ENCODE measurements at places on chromosomes 16 and 17. TPM values are rescaled to one million over a fixed set of nuclear protein-coding genes. Genes with fewer than 3 reads are reported as not detected.

DNA sequence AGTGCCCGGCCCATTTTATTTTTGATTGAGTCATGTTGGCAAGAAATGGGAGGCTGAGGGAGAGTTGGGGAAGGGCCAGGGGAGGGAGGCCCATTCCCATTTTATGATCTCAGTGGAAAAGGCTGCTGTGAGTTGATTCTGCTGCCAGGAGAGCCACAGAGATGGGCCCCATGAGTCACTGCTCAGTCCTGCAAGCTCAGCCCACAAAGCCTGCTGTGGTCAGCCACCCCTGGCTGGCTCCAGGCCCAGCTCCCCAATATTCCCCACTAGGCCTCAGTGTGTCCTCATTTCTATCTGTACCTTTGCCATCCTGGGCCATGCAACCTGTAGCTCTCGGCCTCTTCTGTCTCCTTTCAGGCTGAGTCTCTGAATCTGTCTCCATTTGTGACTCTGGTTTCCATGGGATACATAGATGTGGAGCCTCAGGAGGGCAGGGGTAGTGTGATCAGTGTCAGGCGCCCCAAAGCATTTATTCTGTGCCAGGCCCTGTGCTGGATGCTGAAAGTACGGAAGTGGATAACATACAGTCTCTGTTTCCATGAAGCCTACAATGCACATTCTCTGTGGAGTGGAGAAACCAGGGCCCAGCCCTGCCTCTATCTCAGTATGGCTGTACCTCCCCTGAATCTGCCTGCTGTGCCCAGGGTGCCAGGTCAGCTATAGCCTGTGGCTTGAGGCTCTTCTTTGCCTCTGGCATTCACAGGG is 1.9 kb upstream of the PLEKHG4 start:
- H3K4me3 ChIP-seq = no peak overlapping the region
- H3K4me1 ChIP-seq = no peaks in the 10 kb centered on the region
- no peaks in the 10 kb centered on the region for H3K36me3 ChIP-seq

GRCh38 chr16:17277981-17278381 is 192.8 kb downstream of the XYLT1 start:
- no peaks in the 10 kb centered on the region for H3K36me3 ChIP-seq
- H3K4me1 ChIP-seq = peaks cover 9% of the 10 kb centered on the region
- no peaks in the 10 kb centered on the region for H3K27me3 ChIP-seq
- H3K27ac ChIP-seq = no peak overlapping the region
- DNase-seq = no peak

DNA sequence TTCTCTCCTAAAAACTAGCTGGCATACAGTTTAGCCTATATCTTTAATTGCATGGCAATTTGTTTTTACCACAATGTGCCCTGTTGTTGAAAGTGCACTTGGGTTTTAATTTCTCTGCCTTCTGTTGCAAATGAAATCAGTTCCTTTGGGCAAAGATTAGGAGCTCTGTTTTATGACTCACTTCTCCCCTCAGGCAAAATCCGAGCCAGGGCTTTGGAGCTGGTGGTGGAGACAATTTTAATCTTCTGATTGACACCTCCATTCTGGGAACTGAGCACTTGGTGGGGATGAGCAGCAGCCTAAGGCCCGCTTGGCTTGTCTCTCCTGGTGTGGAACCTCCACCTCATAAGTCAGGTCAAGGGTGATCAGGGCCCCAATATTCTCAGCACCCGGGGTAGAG is 13.3 kb upstream of the MYH8 start:
- H3K27me3 ChIP-seq = no peaks in the 10 kb centered on the region
- H3K4me3 ChIP-seq = no peak overlapping the region
- H3K27ac ChIP-seq = no peak overlapping the region
- no peaks in the 10 kb centered on the region for H3K4me1 ChIP-seq
- H3K36me3 ChIP-seq = no peaks in the 10 kb centered on the region

DNA sequence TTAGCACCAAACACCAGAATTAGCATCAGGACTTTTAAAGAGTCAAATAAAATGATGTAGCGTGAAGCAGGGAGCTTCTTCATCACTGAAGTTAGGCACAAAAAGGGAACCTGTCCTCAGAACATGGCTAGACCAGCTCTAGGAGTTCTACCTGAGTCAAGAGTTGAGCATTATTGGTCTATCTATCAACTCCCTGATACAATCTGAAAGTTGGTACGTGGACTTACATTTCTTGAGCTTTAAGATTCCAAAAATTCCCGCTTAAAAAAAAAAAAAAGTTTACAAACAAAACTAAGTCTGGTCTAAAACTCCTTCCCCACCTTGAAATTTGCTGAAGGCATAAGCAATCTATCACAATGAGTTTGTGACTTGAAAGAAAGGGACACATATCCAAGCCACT is 12.3 kb downstream of the TLE7 start:
- H3K27ac ChIP-seq = no peak overlapping the region
- no peaks in the 10 kb centered on the region for H3K27me3 ChIP-seq
- no peaks in the 10 kb centered on the region for H3K36me3 ChIP-seq
- no peak overlapping the region for H3K4me3 ChIP-seq

- no peaks in the 10 kb centered on the region for H3K27me3 ChIP-seq
- H3K27ac ChIP-seq = no peak overlapping the region
- no peak for DNase-seq
These were observed 100.4 kb downstream of the STX8 start for GRCh38 chr17:9475101-9475658.

GRCh38 chr16:11576427-11577289 is 10.1 kb downstream of the LITAF start:
- H3K27me3 ChIP-seq = no peaks in the 10 kb centered on the region
- H3K36me3 ChIP-seq = no peaks in the 10 kb centered on the region
- no peak overlapping the region for H3K4me3 ChIP-seq
- H3K27ac ChIP-seq = peak overlapping the region; percentile 76
- H3K4me1 ChIP-seq = peaks cover 83% of the 10 kb centered on the region

DNA sequence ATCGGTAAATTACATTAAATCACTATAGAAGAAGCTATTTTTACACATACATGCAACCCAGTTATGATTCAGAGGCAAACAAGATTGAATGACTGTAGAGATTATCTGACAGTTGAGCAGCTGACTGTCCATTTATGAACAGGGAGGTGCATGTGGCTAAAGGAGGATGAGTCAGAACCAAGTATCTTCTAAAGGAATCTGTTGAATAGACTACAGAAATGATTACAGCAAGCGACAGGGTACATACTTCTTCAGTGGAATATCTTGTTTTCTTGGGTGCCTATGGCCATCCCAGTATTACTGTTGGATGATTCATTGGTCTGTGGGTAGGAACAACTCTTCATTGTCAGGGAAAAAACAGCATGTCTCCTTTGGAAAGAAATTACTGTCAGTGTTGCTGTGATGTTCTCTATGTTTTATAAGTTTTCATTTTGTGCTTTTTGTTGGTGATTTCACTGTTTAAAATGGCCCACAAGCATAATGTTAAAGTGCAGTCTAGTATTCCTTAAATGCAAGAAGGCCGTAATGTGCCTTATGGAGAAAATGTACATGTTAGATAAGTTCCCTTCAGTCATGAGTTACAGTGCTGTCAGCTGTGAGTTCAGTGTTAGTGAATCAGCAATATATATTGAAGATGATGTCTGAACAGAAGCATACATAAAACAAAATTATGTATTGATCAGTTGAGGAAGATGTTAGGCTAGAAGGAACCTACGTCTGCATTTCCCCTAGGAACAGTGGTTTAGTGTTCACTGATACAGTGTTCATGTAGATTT is 27.0 kb downstream of the CBFB start:
- no peaks in the 10 kb centered on the region for H3K27me3 ChIP-seq
- no peaks in the 10 kb centered on the region for H3K36me3 ChIP-seq
- DNase-seq = no peak
- no peak overlapping the region for H3K4me3 ChIP-seq
- no peak overlapping the region for H3K27ac ChIP-seq

GRCh38 chr17:74353446-74354060 is 8.1 kb downstream of the BTBD17 start:
- no peaks in the 10 kb centered on the region for H3K36me3 ChIP-seq
- no peak for DNase-seq
- H3K27ac ChIP-seq = no peak overlapping the region
- H3K4me3 ChIP-seq = no peak overlapping the region
- peaks cover 8% of the 10 kb centered on the region for H3K4me1 ChIP-seq

- no peaks in the 10 kb centered on the region for H3K36me3 ChIP-seq
- peak overlapping the region; percentile 74 for H3K27ac ChIP-seq
- peak overlapping the region; percentile 2 for H3K4me3 ChIP-seq
- DNase-seq = no peak
- H3K27me3 ChIP-seq = no peaks in the 10 kb centered on the region
These were observed 4.1 kb downstream of the PRCD start for GRCh38 chr17:76543826-76544545.

DNA sequence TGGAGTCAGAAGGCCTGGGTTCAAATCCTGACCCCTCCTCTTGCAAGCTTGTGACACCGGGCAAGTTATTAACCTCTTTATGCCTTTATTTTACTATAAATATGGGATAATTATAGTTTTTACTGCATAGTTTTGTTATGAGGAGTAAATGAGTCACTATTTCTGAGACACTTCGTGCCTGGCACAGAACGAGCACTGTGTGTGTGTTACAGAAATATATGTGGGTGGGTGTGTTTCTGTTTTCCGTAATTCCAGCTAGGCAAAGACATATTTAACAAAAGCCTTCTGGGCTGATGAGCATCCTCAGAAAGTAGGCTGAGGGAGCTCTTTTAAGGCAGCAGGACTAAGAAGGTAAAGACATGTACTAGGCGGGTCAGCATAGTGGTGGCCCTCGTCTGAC is 417.9 kb downstream of the MAF start:
- no peak overlapping the region for H3K4me3 ChIP-seq
- H3K4me1 ChIP-seq = no peaks in the 10 kb centered on the region
- H3K27me3 ChIP-seq = no peaks in the 10 kb centered on the region
- no peaks in the 10 kb centered on the region for H3K36me3 ChIP-seq

DNA sequence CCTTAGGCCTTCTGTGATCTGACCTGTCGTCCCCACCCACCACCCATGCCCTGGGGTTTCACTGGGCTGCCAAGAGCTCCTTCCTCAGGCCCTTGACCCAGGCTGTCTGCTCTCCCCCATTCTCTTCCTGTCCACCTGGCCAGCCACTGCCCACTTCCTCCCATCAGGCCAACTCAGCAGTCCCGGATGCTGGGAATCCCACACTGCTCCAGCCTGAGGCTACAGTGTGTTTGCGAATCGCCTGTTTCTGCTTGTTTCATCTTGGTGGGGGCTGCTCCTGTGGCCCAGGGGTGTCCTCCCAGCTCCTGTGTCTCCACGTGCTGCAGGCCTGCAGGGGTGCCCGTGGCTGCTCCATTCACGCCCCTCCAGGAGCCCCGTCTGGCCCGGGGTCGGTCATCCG is 839 bp upstream of the METRN start:
- no peaks in the 10 kb centered on the region for H3K36me3 ChIP-seq
- H3K4me1 ChIP-seq = peaks cover 68% of the 10 kb centered on the region
- H3K27me3 ChIP-seq = peaks cover 26% of the 10 kb centered on the region
- peak overlapping the region; percentile 58 for H3K27ac ChIP-seq

- H3K36me3 ChIP-seq = peaks cover 33% of the 10 kb centered on the region
- peak within 1 kb of the TSS; percentile 91 for H3K4me3 ChIP-seq
- no peaks in the 10 kb centered on the region for H3K27me3 ChIP-seq
- peak within 1 kb of the TSS; percentile 97 for H3K27ac ChIP-seq
These were observed at the start of gene NEURL4 for GRCh38 chr17:7328840-7329373. NEURL4 (minus strand) TSS chr17:7329335; CDS start chr17:7329312, 23 bp downstream.

- H3K4me1 ChIP-seq = peaks cover 6% of the 10 kb centered on the region
- H3K27me3 ChIP-seq = no peaks in the 10 kb centered on the region
- H3K4me3 ChIP-seq = no peak overlapping the region
- no peak overlapping the region for H3K27ac ChIP-seq
- H3K36me3 ChIP-seq = peaks cover 22% of the 10 kb centered on the region
These were observed 2.1 kb downstream of the KRT10 start for GRCh38 chr17:40820228-40820838.

DNA sequence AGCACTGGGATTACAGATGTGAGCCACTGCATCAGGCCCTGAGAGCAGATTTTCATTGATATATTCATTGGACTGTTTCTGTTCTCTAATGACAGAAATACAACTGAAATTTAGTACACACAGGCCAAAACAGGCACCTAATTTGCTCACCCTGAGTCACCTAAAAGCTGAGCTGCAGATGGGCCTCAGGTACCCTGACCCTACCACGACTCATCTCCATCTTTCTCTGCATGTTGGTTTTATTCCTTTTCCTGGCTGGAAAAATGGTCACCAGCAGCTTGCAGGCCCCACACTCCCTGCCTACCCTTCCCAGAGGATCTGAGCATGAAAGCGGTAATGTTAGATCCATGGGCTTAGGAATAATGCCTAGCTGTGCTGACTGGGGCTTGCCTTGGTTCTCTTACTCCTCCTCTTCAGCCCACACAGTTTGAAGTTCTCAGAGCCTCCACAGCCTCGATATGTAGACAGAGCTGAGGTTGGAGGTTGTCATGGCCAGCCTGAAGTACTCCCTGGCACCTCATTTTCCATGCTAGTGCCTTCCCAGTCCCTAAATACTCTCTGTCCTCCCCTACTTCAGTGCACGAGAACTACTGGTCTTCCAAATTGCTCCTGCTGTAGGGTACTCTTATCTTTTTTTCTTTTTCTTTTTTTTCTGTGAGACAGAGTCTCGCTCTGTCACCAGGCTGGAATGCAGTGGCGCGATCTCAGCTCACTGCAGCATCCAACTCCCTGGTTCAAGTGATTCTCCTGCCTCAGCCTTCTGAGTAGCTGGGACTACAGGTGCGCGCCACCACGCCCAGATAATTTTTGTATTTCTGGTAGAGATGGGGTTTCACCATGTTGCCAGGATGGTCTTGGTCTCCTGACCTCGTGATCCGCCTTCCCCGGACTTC is 51.1 kb downstream of the CENPV start:
- H3K4me1 ChIP-seq = no peaks in the 10 kb centered on the region
- no peaks in the 10 kb centered on the region for H3K36me3 ChIP-seq
- no peak overlapping the region for H3K27ac ChIP-seq
- H3K27me3 ChIP-seq = no peaks in the 10 kb centered on the region
- no peak overlapping the region for H3K4me3 ChIP-seq
- no peak for DNase-seq

GRCh38 chr17:57553991-57554825 is 190.9 kb downstream of the CCDC182 start:
- no peaks in the 10 kb centered on the region for H3K36me3 ChIP-seq
- peaks cover 10% of the 10 kb centered on the region for H3K27me3 ChIP-seq
- no peak overlapping the region for H3K4me3 ChIP-seq
- no peak for DNase-seq
- no peak overlapping the region for H3K27ac ChIP-seq
- H3K4me1 ChIP-seq = peaks cover 38% of the 10 kb centered on the region

DNA sequence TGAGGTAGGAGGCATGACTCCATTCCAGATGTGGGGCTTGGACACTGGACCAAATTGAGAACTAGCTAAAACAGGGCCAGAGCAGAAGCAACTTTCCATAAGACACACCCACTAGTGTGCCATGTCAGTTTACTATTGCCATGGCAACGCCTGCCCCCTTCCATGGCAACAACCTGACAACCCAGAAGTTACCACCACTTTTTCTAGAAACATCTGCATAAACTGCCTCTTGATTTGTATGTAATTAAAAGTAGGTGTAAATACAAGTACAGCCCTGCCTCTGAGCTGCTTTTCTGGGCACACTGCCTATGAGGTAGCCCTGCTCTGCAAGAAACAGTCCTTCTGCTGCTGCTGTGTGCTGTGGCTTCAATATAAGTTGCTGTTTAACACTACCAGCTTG is 19.5 kb upstream of the SCNN1B start:
- no peak overlapping the region for H3K27ac ChIP-seq
- no peak overlapping the region for H3K4me3 ChIP-seq
- H3K36me3 ChIP-seq = no peaks in the 10 kb centered on the region
- no peaks in the 10 kb centered on the region for H3K4me1 ChIP-seq
- DNase-seq = no peak

GRCh38 chr17:59848778-59849177 is 44.0 kb downstream of the TUBD1 start:
- H3K27ac ChIP-seq = peak overlapping the region; percentile 76
- no peak overlapping the region for H3K4me3 ChIP-seq
- no peaks in the 10 kb centered on the region for H3K27me3 ChIP-seq
- no peaks in the 10 kb centered on the region for H3K36me3 ChIP-seq
- peaks cover 44% of the 10 kb centered on the region for H3K4me1 ChIP-seq

The ABCA10 gene
- total RNA-seq = 78.7 TPM

The TAX1BP3 gene
- total RNA-seq = 183 TPM

The ODAD4 gene
- 3.7 TPM for total RNA-seq

The KRTAP16-1 gene
- not detected for total RNA-seq

Measured in tibial nerve (tissue), 4 donors.